NCI-H345 (cell line): ENCODE measurements at places on chromosomes 11 and 22.

DNA sequence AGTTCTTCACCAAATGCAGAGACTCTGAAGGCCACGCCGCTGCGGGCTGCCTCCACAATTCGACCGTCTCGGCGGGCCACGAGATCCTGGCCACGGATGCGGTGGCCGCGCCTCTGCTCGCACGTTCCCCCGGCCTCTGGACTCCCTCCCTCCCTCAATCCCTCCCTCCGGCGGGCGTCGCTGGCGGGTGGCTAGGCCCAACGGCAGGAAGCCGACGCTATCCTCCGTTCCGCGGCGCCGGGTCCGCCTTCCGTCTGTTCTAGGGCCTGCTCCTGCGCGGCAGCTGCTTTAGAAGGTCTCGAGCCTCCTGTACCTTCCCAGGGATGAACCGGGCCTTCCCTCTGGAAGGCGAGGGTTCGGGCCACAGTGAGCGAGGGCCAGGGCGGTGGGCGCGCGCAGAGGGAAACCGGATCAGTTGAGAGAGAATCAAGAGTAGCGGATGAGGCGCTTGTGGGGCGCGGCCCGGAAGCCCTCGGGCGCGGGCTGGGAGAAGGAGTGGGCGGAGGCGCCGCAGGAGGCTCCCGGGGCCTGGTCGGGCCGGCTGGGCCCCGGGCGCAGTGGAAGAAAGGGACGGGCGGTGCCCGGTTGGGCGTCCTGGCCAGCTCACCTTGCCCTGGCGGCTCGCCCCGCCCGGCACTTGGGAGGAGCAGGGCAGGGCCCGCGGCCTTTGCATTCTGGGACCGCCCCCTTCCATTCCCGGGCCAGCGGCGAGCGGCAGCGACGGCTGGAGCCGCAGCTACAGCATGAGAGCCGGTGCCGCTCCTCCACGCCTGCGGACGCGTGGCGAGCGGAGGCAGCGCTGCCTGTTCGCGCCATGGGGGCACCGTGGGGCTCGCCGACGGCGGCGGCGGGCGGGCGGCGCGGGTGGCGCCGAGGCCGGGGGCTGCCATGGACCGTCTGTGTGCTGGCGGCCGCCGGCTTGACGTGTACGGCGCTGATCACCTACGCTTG, at the start of gene FUT4:
FUT4 (plus strand) TSS at position 227 of the 951 bp plus-strand sequence; CDS start at position 440, 213 bp downstream.
- peak; percentile 77 for DNase-seq

- no peak for DNase-seq
Measured at GRCh38 chr22:47954107-47954506, 1191.7 kb downstream of the TBC1D22A start.

DNA sequence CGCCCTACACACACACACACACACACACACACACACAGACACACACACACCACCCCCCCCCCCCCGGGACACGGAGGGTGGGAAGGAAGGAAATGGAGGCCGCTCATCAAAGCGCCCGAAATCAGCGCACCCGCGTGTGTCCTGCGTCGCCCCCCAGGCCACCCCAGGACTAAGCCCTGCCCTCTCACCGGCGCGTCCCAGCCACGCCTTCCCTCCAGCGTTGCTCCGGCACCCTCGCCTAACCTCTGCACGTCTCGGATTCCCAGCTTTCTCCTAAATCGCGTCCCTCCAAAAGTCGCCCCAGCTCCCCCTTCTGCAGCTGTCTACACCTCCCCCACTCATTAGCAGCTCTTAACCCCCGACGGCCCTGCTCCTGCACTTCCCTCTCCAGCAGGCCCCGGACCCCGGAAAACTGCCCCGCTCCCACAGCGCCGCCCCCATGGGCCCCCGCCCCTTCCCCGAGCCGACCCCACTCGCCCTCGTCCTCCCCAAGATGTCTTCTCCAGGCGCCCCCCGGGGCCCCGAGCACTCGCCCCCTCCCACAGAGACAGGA, 557 bp downstream of the PACSIN2 start:
- DNase-seq = peak; percentile 17

DNA sequence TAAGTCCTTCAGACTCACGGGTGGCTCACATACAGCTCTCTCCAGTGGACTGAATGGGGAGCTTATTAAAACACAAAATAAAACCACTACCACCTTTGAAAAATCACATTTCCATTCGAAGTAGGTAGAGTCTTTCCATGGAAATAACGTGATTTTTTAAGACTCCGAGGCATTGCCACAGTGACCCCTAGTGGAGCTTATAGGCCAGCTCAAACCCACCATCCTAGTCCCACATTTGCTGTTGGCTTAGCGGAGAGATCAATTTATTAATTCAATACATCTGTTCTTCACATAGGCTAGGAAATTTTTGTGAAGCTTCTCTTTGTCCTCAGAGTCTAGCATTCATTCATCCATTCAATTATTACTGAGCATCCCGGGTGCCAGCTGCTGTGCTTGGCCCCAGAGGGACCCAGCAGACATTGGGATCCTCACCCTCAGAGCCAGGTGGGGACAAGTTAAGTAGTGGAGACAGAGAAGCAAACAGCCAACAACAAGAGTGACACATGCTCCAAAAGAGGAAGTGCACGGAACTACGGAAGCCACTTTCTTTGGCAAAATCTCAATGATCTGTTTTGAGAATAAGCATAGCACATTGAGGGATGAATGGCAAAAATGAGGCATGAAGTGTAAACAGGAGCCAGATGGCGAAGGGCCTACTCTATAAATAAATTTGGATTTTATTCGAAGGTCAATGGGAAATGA, 10.2 kb upstream of the P4HA3 start:
- DNase-seq = peak; percentile 88

GRCh38 chr11:134369656-134370525, 38.1 kb downstream of the GLB1L2 start:
- no peak for DNase-seq

DNA sequence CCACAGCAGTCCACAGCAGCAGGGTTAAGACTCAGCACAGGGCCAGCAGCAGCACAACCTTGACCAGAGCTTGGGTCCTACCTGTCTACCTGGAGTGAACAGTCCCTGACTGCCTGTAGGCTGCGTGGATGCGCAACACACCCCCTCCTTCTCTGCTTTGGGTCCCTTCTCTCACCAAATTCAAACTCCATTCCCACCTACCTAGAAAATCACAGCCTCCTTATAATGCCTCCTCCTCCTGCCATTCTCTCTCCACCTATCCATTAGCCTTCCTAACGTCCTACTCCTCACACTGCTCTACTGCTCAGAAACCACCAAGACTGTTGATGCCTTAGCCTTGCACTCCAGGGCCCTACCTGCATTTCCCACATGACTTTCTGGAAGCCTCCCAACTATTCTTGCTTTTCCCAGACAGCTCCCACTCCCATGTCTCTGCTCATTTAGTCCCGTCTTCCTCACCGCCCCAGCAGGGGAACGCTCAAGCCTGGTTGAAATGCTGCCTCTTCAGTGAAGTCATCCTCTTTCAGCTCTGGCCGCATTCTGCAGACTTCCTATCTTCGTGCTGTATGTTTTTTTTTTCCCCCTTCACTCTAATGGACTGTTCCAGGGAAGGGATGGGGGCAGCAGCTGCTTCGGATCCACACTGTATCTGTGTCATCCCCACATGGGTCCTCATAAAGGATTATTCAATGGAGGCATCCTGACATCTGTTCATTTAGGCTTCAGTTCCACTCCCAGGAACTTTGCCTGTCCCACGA, 3.3 kb downstream of the IL18BP start:
- no peak for DNase-seq

DNA sequence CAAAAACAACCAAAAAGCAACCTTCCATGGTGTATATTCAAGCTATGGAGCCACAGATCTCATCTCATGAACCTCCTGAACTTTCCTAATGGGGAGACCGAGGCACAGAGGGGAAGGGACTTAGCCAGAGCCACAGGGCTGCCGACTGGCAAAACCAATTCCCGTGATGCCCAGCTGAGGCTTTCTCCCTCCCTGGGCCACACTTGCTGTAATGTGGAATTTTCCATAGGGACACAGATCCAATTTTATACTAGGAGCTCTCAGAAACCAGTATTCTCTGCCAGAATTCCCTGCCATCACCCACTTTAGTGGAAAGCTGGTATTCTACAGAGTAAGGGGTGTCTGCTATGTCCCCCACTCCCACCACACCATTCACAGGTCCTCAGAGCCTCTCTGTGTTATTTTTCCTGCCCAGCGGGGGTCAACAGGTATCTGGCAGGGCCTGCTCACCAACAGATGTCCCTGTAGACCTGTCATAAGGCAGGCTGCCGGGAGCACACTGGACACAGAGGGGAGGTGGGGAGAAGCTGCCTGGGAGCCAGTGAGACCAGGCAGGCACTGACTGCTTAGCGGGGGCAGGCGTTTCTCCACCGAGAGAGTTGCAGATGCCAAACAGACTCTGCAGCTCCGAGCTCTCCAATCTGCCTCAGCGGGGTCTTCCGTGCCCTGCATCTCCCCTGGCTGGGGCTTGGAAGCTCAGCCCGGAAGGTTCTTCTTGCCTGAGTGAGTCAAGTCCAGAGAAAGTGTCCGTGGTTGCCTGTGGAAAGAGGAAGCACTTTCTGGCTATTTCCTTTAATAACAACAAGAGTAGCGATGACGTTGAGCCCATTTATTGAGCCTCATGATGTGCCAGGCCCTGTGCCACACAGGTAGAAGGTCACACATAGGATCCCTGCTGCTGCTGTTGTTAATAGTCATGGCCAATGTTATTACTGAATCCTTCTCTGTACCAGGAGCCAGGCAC, 26.3 kb downstream of the RPS6KA4 start:
- no peak for DNase-seq

- no peak for DNase-seq
Measured at GRCh38 chr22:43881091-43882061, 10.4 kb downstream of the PNPLA5 start.

DNA sequence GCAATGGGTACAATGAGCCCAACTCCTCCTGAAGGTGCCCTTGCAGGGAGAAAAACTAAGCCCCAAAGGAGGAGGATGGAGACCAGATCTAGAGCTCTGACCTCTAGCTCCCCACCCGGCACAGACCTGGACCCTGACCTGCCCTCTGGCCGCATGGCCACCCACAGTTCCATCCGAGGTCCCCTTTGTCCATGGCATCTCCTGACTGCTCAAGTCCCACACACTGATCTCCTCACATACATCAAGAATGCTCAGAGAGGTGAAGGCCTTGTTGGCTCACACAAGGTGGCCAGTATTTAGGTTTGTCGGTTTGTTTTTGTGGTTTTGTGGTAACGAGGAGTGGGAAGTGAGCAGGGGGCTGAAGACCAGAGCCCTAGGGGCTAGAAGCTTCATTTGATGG, 423.5 kb upstream of the B3GAT1 start:
- DNase-seq = no peak

GRCh38 chr11:116678887-116679286, 93.9 kb downstream of the BUD13 start:
- no peak for DNase-seq

DNA sequence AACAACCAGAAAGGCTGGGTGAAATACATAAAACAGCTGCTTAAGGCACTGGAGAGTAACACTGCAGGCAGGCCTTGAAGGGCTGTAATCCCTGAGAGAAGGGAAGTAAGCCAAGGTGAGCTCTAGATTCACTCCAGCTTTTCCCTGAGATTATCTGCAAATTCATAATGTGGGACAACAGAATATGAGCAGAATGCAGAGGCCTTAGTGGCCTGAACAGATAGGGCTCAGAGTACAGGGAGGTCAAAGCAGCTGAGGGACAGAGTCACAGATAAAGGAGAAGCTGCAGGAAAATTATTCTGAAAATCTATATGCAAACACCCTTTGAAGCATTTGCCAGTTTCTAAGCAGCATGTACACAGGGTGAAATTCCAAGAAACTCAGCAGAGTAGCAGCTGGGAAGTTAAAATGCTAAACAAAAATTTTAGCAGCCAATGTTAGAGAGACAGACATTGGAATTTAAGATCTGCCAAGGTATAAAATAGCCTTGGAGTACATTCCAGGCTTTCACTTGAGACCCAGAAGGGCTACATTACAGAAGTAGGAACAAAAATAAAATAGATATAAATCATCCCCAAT, 48.1 kb upstream of the CWF19L2 start:
- no peak for DNase-seq

DNA sequence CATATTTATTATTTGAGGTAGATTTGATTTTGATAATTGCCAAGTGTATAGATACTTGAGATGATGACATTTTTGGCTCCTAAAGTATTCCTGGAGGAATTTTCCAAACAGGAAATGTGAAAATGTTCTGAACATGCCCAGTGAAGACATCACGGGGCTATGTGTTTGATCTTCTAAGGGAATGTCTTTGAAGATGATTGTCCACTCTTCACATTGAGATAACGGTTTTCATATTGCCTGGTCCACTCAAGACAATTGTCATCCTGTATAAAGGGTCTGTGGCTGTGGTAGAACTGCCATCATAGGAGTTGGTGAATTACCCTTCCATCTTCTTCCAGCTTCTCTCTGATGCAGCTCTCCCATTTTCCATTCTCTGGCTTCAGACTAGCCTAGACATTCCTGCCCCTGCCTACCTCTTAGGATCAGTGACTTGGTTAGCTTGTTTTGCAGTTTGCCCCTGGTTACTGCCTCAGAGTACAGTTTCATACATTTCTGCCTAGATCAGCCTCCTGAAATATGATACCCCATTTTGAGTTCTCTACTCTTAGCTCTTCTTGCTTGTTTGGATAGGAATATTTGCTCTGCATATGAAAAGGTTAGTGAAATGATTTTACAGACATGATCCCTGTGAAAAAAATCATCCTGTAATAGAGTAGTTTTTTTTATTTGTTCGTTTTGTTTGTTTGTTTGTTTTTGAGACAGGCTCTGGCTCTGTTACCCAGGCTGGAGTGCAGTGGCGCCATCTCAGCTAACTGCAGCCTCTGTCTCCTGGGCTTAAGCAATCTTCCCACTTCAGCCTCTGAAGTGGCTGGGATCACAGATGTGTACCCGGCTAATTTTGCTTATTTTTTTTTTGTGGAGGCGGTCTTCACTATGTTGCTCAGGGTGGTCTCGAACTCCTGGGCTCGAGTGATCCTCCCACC, 111.4 kb upstream of the SORL1-AS1 start:
- DNase-seq = peak; percentile 25

DNA sequence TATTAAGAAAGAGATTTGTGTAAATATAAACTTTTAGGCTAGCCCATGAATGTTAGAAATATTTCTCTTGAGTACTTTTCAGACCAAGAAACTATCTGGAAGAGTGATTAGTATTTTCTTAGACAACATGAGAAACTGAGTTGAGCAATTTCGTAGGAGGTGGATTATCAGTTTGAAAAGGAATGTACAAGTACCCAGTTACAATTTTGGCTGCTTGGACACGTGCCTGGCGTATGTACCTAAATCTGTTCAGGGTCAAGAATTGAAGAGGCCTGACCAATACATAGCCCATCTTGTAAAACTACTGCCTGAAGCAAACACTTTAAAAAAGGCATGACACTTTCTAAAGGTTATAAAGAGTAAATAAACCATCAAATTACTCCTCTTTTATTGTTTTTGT, 71.1 kb downstream of the CCDC73 start:
- no peak for DNase-seq

GRCh38 chr22:38080850-38081635, 2.9 kb downstream of the SLC16A8 start:
- DNase-seq = no peak

DNA sequence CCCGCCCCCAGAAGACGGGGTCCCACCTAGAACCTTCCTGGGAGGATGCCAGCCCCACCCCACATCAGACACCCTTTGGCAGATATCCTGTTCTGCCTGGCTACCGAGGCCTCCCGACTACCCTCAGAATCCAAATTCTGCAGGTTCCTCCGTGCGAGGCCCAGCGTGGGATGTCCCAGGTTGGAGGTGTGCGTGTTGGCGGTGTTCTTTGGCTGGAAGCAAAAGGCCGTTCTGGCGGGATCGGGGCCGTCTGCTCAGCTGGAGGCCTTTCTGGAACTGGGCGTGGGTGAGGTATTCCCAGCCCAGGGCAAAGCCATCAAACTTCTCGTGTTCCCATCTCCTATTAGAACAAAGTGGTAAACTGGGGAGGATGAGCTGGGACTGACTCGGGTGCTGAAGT, 32.6 kb downstream of the NUP50 start:
- DNase-seq = no peak
